NCI-H2081 (cell line): ENCODE measurements at places on chromosomes 3 and 15.
A peak's percentile ranks its signal among the peaks of the same experiment; 100 is the strongest.

- DNase-seq: no peak
Measured at GRCh38 chr3:4670352-4670751, 177.2 kb downstream of the ITPR1 start.

DNA sequence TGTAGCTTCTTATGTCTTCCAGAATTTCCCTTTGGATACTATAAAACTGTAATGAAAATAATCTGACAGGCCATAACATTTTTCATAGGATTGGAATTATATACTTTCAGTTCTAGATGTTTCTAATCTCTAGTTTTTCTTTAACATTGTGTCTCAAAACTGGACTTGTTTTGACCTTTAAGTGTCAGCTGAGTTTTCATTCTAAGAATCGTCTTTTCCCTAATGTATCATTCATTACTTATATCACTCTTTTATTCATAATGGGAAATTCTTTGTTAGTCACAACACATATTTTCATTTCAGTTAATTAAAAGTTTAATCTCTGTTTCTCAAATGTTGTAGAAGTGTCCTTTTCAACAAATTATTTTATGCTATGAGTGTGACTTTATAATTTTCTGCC lies 11.9 kb downstream of the GPR171 start:
- DNase-seq: no peak

GRCh38 chr3:161231861-161232260 lies 10.8 kb downstream of the NMD3 start:
- DNase-seq: no peak

GRCh38 chr3:13650210-13651056 lies 101.5 kb downstream of the FBLN2 start:
- DNase-seq: peak; percentile 41

- peak; percentile 17 for DNase-seq
Measured at GRCh38 chr15:57732526-57733331, 26.2 kb downstream of the POLR2M start.

GRCh38 chr3:133490468-133491351 lies 82.8 kb upstream of the CDV3 start:
- no peak for DNase-seq

- DNase-seq: no peak
Measured at GRCh38 chr3:185046164-185046515, 106.7 kb downstream of the C3orf70 start.

DNA sequence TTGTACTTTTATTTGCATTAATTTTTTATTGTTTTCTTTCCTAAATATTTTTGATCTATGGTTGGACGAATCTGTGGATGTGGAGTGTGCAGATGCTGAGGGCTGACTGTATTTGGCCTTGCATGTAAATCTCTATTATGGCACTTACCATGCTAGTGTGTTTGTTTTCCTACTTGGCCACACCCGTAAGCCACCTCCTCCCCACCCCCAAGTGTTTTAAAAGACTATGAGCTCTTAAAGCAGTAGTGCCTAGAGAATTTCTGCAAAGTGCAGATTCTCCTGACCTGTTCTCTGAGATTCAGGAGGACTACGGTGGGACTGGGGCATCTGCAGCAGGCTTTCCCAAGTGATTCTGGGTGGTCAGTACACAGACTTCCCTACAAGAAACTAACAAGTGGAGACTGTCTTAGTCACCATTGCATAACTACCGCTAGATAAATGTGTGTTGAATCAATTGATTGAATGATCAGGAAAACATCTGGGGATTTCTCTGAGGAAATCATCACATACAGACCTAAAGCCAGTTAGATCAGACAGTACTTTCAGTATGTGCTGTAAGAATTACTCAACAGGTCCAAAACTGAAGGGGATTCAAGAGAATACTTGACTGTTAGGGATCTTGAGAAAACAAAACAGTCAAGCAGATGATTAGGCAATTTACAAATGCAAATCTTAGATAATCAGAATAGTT lies 6.2 kb upstream of the TIPARP start:
- no peak for DNase-seq

DNA sequence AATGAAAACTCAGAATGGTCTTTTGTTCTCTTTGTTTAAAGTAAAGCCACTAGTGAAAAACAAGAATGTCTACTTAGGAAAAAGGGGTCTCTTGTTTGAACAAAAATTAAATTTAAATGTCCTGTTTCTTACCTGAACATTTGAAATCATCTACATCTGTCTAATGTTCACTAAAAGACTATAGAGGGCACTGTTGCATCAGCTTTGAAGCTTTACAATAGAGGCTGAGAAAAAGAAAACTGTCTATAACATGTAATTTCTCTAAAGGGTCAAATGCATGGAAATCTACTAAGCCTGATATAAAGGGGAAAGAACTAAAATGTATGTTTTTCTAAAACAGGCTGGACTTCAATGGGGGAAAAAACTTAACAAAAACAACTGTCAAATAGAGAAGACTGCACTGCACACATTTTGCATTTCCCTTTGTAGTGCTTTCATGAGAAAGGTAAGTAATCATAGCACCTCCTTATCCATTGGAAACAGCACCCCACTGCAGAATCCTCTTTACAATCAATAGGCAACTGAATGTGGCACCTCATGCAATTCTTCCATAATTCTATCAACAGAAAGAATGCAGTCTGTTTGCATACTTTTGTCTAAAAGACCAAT lies 26.3 kb downstream of the DPH6 start:
- peak; percentile 66 for DNase-seq

DNA sequence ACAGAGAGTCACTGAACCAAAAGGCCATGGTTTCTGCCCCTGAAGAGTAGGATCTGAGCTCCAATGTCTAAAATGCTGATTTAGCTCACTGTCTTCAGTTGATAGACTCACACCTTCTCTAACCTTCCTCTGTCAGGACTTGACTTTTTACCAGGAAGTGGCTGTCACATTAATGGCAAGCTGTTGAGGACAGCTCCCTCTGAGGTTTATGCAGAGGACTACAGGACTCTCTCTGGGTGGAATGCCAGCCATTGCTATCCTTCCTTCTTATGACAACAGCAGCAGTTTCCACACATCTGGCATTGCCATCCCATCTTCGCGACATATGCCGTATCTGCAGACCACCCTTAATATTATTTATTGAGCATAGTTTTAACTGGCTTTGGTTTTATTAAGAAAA lies 103.8 kb upstream of the PRICKLE2 start:
- no peak for DNase-seq

- DNase-seq: no peak
Measured at GRCh38 chr3:177830411-177830849, 633.1 kb upstream of the TBL1XR1 start.

GRCh38 chr3:126939338-126939718 lies 43.6 kb upstream of the PLXNA1 start:
- no peak for DNase-seq

DNA sequence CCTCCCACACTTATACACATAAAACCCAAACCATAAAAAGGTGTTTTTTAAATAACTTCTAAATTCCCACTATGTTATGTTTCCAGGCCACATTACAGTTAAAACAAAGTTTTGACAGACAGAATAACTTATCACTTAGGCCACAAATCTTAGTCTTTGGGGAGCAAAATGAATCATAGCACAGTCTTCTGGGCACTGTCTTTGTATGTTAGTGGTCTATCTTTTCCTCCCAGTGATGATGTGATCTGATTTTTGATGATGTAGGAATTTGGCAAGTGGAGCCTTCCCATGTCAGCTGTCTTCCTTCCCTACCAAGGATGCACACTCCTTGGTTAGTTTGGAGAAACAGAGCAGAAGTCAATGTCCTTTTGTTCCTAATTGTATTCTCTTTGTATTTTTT lies 67.3 kb downstream of the THSD4 start:
- no peak for DNase-seq

DNA sequence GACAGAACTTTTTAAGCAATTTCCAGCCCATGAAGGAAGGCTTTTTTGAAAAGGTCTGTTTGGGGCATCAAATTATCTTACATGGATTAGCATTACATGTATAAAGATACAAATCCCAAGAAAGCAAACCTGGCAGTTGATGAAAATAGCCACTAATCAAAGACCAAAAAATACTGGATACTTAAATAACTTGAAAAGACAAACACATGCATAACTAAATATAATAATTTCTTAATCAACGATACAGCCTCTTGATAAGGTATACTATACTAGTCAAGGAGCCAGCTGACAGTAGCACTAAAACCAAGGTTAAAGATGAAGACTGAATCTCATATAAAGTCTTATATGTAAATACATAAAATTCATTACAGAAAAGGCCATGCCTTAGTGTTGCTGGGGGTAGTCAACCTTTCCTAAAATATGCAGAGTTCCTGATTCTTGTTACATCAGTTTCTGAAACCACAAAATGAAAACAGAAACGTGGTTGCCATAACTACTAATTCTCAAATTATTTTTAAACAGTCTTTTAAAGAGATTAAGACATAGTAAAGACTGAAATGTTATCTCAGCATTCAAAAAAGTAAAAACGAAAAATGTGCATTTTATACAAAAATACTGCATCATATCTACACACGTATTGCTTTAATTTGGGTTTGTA lies 2.0 kb downstream of the ANKRD28 start:
- DNase-seq: no peak

DNA sequence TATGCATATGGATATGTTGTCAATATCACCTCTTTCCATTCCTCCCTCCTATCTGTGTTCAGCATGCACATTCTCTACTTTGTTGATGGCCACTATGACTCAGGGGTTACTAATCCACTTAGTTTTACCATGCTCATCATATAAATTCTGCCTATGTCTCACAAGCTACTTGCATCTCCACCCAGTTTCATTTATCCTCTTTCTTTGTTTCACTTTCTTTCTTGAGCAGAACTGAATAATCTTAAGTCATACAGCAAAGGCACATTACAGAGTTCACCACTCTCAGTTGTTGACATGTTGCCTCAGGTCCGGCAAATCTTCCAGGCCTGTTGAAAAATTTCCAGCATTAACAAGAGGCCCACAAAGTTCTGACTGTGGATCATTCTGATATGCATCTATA lies 71.5 kb downstream of the SSR3 start:
- no peak for DNase-seq

GRCh38 chr3:12799525-12800440 lies 3.3 kb downstream of the CAND2 start:
- DNase-seq: no peak

GRCh38 chr15:58451826-58452225 lies 20.0 kb downstream of the LIPC start:
- DNase-seq: no peak

DNA sequence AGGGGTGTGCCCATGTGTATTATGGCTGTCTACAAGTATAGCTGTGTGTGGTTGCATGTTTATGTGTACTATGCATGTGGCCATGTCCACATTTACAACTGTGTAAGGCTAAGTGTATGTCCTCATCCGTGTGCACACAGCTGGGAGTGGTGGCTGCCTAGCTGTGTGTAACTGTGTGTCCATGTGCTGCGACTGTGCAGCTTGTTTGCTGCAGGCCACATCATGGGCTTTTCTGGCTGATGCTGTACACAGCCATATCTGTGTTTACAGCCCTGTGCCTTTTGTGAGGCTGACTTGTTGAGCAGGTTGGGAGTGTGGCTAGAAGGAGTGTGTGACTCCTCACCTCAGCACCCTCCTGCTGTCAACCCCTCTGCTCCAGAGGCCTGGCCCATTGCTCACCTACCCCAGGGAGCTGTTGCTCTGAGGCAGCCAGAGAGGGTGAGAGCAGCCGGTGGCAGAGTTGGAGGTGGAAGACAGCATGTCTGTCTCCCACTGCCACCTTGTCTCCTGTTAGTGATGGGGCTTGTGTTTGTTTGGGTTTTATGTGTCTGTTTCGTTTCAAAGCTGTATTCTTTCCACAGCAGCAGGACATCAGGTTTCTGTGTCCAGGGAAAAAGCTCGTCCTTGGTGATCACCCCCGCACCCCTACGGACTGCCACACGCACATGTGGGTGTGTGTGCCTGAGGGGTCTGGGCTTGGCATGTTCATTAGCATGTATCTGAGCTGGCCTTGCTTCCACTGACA lies 1.4 kb upstream of the GRM2 start:
- no peak for DNase-seq

GRCh38 chr15:29668120-29668602 lies 154.1 kb downstream of the TJP1 start:
- DNase-seq: peak; percentile 52

- no peak for DNase-seq
Measured at GRCh38 chr3:43028678-43029490, 49.8 kb downstream of the GASK1A start.

GRCh38 chr3:72270072-72270681 lies 485.2 kb upstream of the PROK2 start:
- no peak for DNase-seq

DNA sequence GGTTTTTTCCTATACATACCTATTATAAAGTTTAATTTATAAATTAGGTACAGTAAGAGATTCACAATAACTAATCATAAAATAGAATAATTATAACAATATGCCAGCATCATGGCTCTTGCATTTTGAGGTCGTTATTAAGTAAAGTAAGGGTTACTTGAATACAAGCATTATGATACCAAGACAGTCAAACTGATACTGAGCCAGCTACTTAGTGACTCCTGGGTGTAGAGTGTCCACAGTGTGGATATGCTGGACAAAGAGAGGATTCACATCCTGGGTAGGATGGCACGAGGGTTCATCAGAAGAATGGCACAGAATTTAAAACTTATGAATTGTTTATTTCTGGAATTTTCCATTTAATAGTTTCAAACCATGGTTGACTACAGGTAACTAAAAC lies 157.2 kb upstream of the IL12A start:
- no peak for DNase-seq

DNA sequence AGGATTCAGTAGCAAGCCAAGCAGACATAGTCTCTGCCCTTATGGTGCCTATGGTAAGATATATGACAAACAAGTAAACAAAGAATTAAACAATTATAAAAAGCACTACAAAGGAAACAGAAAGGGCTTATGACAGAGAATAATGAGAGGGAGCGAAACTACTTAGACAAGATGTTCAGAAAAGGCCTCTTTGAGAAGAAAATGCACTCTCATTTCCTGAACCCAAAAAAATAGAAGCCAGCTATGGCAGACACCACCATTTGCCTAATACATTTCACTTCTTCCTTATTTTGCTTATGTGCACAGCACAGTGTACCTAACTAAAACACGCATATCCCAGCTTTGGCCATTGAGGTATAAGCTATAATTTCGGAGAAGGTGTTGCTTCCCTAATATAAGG lies 465.5 kb upstream of the PPP2R3A start:
- DNase-seq: no peak

DNA sequence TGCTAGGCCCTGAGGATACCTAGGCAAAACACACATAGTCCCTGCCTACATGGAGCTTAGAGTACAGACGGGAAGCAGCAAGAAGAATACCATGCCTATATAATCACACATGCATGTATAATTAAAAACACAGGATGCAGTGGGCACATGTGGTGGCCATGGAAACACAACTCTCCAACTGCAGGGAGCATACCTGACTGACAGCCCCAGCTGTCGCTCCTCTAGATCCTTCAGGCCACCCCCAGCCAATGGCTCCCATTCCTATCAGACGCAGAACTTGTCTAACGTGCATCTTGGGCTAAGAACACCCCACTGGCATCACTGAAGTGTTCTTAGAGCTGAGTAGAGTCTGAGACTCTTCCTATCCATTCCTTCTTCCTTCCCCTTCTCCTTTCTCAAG lies 125.5 kb upstream of the FRMD4B start:
- DNase-seq: no peak

GRCh38 chr3:69869643-69870042 lies 129.9 kb upstream of the SAMMSON start:
- no peak for DNase-seq
